Left lung (tissue), 14 donors: ENCODE measurements at places on chromosomes 5 and 9. TPM values are rescaled to one million over a fixed set of nuclear protein-coding genes. Genes with fewer than 3 reads are reported as not detected.

The ALDH1A1 gene
- polyA plus RNA-seq, result 50.6 TPM

The ADAMTS13 gene
- polyA plus RNA-seq, result 8.4 TPM

The RAD23B gene
- polyA plus RNA-seq, result 131 TPM

The SPARC gene
- 2,413 TPM for polyA plus RNA-seq

The NMUR2 gene
- 0.70 TPM for polyA plus RNA-seq

The AIF1L gene
- 41.1 TPM for polyA plus RNA-seq

The RPL35 gene
- 1,197 TPM for polyA plus RNA-seq

The ADAMTS16 gene
- polyA plus RNA-seq, result 1.3 TPM

The SUSD3 gene
- 12.1 TPM for polyA plus RNA-seq

The DAB2 gene
- polyA plus RNA-seq, result 139 TPM

The PLAC8L1 gene
- 0.90 TPM for polyA plus RNA-seq

The MEF2C gene
- 93.2 TPM for polyA plus RNA-seq

The ACOT12 gene
- polyA plus RNA-seq, result 0.38 TPM
